Lower lobe of right lung (tissue), 2 donors: ENCODE measurements at places on chromosomes 1 and 21. TPM values are rescaled to one million over a fixed set of nuclear protein-coding genes. Genes with fewer than 3 reads are reported as not detected.

Gene CD2
- 9.8 TPM for total RNA-seq

Gene REN
- 0.59 TPM for total RNA-seq

Gene MACF1
- 506 TPM for total RNA-seq

Gene DIRAS3
- total RNA-seq = 1.1 TPM

Gene CYP2J2
- total RNA-seq = 2.7 TPM

Gene L1TD1
- 0.59 TPM for total RNA-seq

Gene SLC45A1
- total RNA-seq = 0.92 TPM

- DNase-seq = peak; percentile 69
These were observed 10.9 kb downstream of the YARS1 start for GRCh38 chr1:32806290-32806689.

DNA sequence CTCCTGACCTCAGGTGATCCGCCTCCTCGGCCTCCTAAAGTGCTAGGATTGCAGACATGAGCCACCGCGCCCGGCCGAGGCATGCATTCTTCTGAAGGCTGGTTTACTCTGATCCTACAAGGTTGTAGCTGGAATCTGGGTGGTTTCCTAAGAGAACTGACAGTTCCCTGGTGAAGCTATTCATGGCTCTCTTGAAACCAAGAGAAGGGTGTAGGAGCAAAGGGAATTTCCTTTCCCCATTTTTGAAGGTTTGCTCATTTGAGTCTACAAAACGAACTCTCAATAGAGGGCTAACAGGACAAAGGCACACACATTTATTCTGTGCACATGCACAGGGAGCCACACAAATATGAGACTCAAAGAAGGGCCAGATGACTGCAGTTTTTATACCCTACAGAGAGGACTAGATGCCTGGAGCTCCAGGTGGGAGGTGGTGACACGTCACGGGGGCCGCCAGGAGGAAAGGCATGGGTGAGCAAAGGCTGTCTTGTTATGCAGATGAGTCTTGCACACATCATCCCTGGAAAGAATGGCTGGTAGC lies 49.5 kb upstream of the ERRFI1 start:
- peak; percentile 72 for DNase-seq

- peak; percentile 87 for DNase-seq
These were observed at the start of gene IFNAR2 for GRCh38 chr21:33229784-33230544. TSS of gene IFNAR2 (plus strand) at chr21:33229938. CDS start at chr21:33241923, 11,985 bp downstream.

DNA sequence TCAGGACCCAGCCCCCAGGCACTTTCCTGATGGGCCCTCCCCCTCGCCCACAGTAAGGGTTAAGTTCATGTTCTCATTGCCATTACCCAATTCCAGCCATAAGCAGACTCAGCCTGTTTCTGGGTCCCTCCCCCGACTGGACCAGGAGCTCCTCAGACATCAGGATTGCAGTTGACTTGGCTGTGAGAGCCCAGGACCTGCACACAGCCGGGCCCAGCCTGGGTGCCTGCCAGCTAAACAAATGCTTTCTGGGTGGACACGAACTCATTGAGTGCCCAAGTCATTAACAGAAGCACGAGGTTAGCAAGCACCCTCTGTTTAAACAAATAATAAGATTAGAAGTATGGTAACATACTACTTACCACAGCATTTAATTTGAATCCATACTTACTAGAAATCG lies 147.9 kb upstream of the POU3F1 start:
- DNase-seq = peak; percentile 91

- peak; percentile 49 for DNase-seq
These were observed at the start of gene PALMD for GRCh38 chr1:99645699-99646531. TSS of gene PALMD (plus strand) at chr1:99646113. CDS start at chr1:99646318, 205 bp downstream.

GRCh38 chr1:230851291-230851691 lies 17.0 kb downstream of the C1orf198 start:
- no peak for DNase-seq

GRCh38 chr1:177216587-177217202 lies 45.9 kb downstream of the BRINP2 start:
- no peak for DNase-seq

DNA sequence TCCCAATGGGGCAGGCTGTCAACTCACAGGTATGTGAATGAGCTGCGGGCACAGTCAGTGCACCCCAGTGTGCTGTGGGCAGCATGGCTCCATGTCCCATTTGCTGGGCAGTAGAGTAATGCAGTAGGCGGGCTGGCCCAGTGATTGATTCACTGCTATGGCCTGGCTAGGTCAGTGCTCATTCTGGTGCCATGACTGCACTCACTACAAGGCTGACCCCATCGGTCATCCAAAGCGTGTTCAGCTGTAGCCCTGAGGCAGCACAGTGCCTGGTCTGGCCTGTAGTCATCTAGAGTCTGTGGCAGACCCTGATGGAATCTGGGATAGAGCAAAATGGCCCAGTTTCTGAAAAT lies 7.4 kb downstream of the HYI start:
- peak; percentile 26 for DNase-seq

GRCh38 chr21:31557421-31558188 lies 101.9 kb upstream of the SOD1 start:
- DNase-seq = no peak

- no peak for DNase-seq
These were observed 6.3 kb upstream of the KCNE1 start for GRCh38 chr21:34518301-34518700.

DNA sequence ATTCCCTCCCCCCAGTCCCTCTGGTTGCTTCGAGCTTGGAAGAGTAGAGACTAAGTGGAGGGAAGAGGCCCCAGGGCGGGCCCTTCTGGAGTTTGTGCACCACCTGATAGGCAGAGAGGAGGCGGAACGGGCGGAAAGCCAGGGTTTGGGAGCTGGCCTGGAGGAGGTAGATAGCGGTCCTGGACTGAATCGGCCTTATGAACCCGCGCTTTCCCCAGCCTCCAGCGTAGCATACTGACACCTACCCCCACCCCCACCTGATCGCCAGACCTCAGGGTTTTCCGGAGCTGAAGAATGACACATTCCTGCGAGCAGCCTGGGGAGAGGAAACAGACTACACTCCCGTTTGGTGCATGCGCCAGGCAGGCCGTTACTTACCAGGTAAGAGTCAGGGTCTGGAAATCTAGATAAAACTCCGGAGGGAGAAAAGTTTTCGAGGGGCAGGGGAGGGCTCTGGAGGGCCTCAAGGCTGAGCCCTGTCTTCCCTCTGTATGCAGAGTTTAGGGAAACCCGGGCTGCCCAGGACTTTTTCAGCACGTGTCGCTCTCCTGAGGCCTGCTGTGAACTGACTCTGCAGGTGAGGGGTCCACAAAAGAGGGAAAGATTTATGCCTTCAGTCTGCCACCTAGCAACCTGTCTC lies 705 bp downstream of the UROD start:
- DNase-seq = peak; percentile 86

DNA sequence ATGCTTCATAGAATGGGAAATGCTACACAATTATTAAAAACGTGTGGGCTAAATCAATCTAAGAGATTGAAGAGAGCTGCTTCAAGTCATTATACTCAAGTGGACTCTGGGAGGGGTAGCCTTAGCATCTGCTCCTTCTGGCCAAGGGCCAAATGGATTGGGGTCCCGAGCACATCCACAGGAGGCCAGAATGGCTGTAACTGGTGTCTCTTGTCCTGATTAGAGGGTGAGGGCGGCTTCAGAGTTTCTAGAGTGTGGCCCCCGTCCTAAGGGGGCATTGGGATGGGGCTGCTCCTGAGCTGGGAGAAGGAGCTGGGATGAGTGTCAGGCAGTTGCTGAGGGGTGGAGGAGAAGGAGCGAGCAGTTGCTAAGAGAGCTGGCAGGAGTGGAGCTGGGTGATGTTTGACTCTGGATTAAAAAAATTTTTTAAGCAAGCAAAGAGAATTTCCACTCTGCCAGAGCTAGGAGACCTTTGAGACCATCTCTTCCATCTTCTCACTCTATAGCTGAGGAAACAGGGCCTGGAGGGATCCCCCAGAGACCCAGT lies 71.3 kb upstream of the TLR5 start:
- DNase-seq = no peak

DNA sequence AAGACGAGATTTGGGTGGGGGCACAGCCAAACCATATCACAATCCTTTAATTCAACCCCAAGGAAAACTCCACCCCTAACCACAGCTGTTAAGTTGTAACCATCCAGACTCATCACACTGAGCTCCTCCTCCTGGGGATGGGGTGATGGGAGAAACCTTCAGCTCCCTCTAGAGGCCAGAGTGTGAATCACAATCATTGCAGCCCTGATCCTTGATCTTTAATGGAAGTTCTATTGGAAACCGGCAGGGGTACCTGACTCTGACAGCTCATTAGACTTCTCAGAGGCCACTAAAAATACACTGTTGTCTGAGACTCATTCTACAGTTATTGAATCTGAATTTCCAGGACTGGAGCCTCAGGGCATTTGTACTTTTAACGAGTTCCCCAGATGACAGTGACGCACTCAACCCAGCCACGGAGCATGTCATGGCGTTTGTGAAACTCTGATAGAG lies 127.2 kb downstream of the IGSF21 start:
- no peak for DNase-seq

DNA sequence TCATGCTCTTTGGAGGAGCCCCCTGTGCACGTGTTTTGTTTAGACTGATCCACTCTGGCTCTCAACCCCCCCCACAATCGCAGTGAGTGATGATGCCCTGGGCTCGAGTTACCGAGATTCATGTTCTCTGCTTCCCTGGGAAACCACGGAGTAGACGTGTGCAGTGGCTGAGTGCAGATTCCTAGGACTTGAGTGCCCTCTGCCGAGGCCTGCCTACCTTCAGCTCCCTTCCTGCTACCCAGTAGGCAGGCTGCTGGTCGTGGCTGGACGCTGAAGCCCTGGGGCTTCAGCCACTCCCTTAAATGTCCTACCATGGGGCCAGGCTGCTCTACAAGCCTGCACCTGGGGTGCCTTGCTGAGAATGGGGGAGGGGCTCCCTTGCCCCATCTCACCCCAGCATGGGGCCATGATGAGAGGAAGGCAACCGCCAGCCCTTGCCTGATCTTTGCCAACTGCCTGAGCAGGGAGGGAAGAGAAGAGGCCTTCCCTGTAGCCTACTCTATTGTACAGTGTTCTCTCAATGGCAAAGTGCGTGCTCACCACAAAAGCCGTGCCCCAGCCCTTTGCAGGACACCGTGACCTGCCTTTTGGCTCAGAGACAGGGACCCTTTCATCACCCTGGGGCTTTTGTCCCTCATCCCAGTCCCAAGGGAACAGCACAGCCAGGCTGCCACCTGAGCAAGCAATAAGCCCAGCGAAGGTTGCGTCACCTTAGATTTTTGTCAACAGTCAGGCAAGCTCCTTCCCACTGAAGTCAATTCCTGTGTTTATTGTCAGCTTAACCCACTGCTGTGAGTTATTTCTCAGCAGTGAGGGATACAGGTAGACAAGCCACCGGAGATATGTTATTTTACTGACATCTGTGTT lies 4.1 kb upstream of the GRIK3 start:
- DNase-seq = no peak

DNA sequence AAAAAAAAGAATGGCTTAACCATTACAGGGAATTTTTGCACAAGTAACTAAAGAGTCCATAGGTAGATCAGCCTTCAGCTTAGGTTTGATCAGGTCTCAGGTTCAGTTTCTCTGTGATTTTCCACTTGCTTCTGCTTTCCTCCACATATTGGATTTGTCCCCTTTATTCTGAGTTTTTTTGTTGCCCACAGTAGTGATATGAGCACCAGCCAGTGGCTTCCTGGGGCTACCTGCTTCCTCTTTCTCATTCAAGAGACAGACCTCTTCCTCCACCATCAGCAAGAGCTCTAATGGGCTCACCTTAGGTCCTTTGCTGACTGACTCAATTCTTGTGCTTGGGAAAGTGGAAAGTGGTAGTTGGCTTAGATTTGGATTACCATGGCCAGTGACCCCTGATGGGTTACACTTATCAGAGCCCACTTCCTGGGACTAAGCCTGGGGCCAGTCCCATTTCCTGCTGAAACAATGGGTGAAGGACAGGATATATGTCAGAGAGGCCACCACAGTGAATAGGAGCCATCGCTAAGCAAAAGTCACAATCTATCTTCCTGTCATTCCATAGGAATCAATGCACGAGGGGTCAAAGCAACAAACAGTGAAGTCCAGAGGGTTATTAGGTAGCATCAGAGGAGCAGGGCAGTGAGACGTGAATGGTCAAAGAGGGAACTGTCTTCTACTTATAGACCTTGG lies 12.8 kb upstream of the PLA2G2E start:
- no peak for DNase-seq
